ENCODE measurements at places on chromosomes 7 and 10. TPM values are rescaled to one million over a fixed set of nuclear protein-coding genes. Genes with fewer than 3 reads are reported as not detected.
A peak's percentile ranks its signal among the peaks of the same experiment; 100 is the strongest.

DNA sequence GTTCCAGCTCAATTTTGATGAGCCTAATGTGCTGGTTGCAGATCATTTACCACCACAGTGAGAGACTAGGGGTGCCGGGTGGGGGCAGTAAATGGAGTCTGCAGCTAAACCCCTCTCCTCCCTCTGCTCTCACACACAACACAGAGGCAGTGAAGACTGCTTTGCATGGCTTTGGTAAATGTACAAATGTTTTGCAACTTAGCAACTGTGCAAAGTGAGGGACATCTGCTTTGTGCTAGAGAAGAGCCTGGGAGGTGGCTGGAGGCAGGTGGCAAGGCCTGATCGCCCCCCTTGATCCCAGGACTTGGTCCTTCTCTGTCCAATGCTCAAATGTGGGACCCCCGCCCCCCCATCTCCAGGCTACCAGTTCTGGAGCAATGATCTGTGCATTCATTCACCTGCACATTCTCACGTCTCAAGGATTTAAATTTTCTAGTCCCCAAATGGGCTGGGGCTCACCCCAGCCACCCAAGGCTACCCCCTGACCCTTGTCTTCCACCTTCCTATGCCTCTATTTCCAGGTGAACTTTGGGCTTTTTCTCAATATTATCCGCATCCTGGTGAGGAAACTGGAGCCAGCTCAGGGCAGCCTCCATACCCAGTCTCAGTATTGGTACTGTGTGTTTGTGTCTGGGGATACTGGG, 11.6 kb downstream of the GHRHR start:
- DNase-seq = no peak

- no peak for DNase-seq
Observed at GRCh38 chr7:12570534-12571461, at the start of gene SCIN. TSS of gene SCIN (plus strand) at chr7:12570720. CDS start at chr7:12570787, 67 bp downstream.

- no peak for DNase-seq
Observed at GRCh38 chr7:27868131-27868550, 128.2 kb downstream of the TAX1BP1 start.

DNA sequence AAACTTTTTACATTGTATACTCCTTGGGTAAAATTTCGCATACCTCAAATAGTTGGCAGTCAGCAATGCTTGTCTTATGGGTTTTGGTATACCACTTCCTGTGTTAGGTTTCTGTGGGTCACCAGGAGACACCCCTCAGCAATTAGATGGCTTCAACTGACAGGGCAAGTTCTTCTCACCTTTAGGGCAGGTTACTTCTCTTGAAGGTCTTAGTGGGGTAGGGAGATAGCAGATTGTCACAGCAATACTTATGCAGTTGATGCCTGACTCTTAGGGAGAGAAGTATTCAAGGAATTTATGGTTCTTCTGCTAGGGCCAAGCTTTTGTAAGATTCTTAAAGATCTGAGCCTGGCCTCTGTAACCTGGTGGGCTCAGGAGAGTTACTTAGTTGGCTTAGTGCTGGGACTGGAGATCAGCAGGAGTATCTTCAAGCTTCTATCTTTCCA, 42.9 kb downstream of the MKLN1 start:
- no peak for DNase-seq

GRCh38 chr10:24935504-24936292, 16.7 kb downstream of the PRTFDC1 start:
- peak; percentile 79 for DNase-seq

GRCh38 chr10:16887565-16887964, 70.3 kb upstream of the RSU1 start:
- no peak for DNase-seq

- no peak for DNase-seq
Observed at GRCh38 chr7:85102813-85103350, 84.0 kb downstream of the SEMA3D start.

DNA sequence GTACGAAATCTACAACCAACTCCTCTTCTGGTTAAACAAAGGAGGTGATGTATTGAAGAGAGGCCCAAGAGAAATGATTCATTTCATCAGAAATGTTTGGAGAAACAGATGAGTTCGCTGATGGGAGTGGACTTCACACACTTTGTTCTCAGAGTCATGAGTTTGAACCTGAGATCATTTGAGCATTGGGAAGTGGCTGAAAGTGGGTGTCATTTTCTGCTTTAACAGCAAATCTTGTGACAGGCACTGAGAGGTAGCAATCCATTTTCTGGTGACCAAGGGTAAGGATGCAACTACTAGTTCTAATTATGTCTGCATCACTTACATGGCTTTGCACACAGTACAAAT, 51.4 kb downstream of the RBM20 start:
- no peak for DNase-seq

DNA sequence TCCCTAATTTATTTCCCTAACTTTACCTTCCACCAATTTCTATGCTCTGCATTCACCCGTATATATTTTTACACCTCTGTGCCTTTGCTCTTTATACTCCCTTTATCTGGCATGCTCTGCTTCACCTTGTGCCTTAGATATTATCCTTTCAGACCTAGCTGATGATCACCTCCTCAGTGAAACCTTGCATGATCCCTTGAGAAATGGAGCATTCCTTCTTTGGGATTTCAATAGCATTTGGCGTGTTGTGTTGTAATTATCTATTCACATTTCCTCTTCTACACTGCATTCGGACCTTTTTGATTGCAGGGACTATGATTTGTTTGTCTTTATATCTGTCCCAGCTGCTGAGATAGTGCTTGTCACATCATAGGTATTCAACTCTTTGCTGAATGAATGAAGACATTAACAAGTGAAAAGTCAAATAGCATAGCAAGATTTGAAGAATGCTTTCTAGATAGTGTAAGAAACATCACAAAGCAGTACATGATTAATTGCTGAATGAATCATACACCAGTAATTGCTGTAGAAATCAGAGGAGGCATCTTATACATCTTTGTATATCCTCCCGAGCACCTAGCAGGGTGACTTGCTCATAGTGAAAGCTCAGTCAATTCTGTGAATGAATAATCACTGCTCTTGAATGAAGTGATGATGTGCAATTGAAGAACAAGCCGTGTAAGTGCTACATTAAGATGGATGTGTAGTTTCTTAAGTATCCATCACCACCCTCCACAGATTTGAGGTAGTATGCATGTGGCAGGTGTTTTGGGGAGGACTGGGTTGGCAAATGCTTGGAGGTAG, 2.0 kb upstream of the TM9SF3 start:
- DNase-seq = no peak

- no peak for DNase-seq
Observed at GRCh38 chr10:5633166-5633749, 33.1 kb downstream of the ASB13 start.

- DNase-seq = no peak
Observed at GRCh38 chr10:3471472-3471871, 298.9 kb upstream of the PITRM1 start.

DNA sequence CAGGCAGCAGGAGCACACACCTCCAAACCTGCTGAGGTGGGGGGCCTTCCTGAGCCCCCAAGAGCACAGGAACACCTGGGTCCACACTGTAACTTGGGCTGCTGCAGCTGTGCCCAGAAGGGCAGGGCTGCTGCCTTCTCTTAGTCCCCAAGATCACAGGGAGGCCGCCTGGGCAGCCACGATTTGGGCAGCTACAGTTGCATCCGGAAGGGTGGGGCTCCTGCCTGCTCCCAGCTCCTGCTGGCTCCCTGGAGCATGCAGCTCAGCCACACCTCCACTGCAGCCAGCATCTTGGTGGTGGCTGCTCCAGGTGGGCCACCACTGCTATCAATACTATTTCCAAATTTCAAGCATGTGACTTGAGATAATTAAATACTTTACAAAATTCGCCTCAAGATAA, 38.5 kb upstream of the AGMO start:
- no peak for DNase-seq

DNA sequence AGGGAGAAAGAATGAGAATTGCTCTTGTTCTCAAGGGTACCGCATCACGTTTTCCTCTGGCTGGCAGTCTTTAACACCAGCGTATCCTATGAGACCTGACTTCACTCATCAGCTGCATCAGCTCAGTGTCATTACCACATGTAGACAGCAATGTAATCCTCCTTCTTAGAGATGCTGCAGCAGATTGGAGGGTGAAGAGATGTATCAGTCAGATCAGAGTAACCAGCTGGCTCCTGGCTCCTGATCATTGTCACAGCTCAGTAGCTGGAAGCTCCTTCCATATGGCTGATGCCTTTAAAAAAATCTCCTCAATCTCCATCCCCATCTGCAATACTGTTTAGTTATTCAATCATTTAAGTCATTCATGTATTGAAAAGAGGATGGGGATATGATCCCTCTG, 39.7 kb upstream of the EPHB6 start:
- DNase-seq = no peak

DNA sequence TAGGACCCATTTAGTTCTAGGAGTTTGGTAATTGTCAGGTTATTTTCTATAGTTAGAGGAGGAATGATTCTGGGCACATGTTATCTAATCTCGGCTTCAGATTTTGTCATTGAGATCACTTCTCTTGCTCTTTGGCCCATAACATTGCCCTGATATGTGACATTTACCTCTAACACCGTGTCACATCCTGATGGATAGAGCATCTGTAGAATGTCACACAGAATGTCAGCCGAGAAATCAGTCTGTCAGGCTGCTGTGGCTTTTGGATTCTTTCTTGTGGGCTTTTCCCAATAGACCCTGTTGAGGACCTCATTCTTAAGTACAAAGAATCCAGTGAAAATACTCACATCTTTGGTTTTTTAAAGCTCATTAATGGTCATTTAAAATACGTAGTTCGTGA, 142.4 kb downstream of the LRRC4 start:
- no peak for DNase-seq

- DNase-seq = no peak
Observed at GRCh38 chr10:17923728-17924127, 28.0 kb upstream of the SLC39A12 start.

DNA sequence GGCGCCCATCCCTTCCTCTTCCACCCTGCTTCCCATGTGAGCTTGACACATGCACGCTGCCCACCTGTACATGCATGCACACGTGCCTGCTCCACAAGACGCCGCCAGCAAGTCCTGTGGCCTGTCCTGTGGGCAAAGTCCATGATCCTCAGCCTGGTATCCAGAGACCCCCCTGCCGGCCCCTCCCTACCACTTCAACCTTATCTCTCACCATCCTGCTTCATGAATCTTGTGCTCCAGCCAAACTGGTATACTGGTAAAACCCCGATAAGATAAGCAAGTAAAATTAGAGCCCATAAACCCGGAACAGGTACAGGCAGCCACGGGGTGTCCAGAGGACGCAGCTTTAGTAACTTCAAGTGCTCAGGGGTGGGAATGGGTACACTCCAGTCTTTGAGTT, 11.8 kb upstream of the TBXAS1 start:
- no peak for DNase-seq

DNA sequence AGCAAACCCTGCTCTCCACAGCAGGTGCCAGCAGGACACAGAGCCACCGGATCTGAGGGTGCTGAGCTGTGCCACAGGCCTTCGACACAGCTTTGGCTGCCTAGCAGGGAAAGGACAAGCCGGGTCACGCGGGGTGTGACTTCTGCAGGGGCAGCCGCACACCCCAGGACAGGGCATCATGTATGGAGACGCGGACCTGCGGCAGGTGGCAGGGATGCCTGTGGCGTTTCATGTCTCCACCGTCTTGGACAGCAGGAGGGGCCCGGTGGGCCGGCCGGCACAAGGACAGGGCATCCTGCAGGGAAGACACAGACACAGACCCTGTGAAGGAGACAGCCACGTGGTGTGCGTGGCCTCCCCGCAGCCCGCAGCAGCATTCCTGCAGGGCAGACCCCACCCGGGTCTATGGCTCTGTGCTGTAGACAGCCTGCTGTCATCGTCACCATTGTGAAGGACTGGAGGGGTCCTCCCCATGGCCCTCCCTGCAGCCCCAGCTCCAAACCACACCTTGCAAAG, 109.2 kb downstream of the PDGFA start:
- no peak for DNase-seq

DNA sequence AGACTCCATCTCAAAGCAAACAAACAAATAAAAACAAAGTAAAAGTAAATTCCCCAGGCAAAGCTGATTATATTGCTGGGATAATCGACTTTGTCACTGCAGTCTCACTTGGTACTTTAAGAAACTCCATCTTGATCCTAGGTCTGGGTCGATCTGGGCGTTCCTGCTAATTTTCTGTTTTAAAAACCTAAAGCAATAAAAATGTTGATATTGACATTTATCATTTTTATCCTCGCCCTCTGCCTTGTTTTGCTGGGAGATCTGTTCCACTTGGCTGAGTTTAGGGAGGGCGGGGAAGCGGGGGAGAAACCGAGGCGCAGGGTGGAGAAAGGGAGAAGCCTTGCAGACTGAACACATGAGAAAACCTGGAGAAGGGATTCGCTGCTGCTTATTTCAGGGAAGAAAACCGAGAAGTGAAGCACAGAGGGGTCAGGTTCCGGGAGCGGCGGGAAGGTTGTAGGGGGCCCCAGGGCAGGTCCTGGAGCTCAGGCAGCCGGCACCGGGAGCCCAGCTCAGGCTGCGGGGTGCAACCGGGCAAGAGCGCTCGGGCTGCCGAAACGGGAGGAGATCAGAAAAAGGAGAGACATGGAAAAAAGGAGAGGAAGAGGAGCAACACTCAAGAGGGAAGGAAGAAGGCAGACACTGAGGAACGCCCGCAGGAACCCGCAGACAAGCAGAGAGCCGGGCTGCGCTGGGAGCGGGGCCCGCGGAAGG, 27.3 kb upstream of the KMT2C start:
- no peak for DNase-seq

DNA sequence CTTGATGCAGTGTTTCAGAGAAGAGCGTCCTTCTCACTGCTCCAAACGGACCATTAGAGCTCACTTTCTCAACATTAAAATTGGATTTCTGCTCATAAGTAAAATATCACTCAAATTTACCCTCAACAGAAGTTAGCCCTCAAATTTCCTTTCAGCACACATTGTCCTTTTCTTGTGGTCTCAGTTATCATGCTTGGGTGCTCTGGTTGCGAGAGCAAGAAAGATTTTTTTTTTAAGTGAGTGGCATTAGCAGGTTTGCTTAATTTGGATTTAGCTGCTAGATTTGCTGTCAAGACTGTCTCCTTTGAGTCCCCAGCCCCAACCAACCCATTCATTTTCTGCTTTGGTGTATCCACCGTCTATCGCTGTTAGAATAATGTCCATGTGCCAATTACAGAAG, 2.6 kb upstream of the CH25H start:
- DNase-seq = peak; percentile 31

GRCh38 chr7:143886826-143887477, 15.0 kb downstream of the TCAF1 start:
- no peak for DNase-seq

GRCh38 chr7:136312592-136312991, 335.4 kb upstream of the MTPN start:
- DNase-seq = no peak

- DNase-seq = no peak
Observed at GRCh38 chr10:132752961-132753360, 33.0 kb downstream of the NKX6-2 start.

GRCh38 chr7:36165059-36165458, 12.0 kb downstream of the EEPD1 start:
- no peak for DNase-seq

Gene ASB10
- total RNA-seq = not detected

Gene ABHD11
- 6.1 TPM for total RNA-seq

Gene PILRA
- total RNA-seq = 3.4 TPM

Gene NODAL
- total RNA-seq = not detected

Gene MET
- 27.2 TPM for total RNA-seq

Gene VAX1
- not detected for total RNA-seq

Gene CHAT
- not detected for total RNA-seq

Gene EBLN1
- not detected for total RNA-seq

Gene MGAM2
- total RNA-seq = not detected

Gene FAM237B
- total RNA-seq = not detected

Gene NUTM2E
- total RNA-seq = not detected

Gene SEPTIN14
- total RNA-seq = not detected

Gene RELN
- total RNA-seq = 10.1 TPM
